ENCODE measurements at places on chromosomes 3 and 15. TPM values are rescaled to one million over a fixed set of nuclear protein-coding genes. Genes with fewer than 3 reads are reported as not detected.

Gene MUC13
- not detected for total RNA-seq

Gene TMEM266
- total RNA-seq: 8.5 TPM

Gene B3GNT5
- 1.1 TPM for total RNA-seq

Gene LRRC31
- total RNA-seq: not detected

Gene FSD2
- total RNA-seq: not detected

Gene LCTL
- total RNA-seq: 1.9 TPM

Gene SMAD6
- 22.3 TPM for total RNA-seq

Gene HDAC11
- 51.1 TPM for total RNA-seq

- no peak for DNase-seq
These were observed 47.4 kb downstream of the APH1B start for GRCh38 chr15:63324770-63325169.

- DNase-seq: no peak
These were observed 21.8 kb downstream of the MGLL start for GRCh38 chr3:127800508-127800907.

DNA sequence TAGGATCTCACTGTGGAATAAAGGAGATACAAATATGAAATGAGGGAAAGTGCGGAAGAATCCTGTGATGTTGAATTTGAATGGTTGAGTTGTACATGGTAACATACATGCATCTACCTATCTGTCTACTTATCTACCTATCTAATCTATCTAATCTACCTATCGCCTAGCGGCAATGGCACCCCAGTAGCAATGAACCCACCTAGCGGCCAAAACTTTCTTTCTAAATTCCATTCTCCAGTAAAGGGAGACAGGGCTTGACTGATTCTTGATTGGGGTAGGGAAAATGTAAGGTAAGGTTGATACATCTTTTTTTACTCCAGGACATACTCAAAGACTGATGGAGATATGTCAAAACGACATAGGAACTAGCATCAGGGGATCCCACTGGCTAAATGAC lies 345.0 kb downstream of the FHIT start:
- no peak for DNase-seq

DNA sequence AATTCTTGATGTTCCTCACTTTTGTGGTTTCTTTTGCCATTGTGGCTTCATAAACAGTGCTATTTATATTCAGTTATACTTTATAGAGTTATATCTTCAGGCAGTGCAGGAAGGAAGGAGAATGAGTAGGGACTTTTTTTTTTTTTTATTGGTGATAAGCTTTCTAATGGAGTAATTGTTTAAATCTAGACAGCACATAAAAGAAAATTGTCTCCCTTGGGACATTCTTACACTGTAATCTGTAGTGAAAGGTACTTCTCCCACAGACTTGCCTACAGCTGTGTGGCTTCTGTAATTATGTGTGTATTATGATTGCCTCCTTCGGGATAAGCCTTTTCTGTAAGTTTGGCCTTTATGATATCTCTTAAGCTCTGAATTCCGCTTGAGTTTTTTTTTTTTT lies 41.6 kb downstream of the WDR76 start:
- no peak for DNase-seq

- no peak for DNase-seq
These were observed 50.5 kb downstream of the CCNB2 start for GRCh38 chr15:59155431-59155830.

GRCh38 chr15:65336493-65337435 lies 32.3 kb downstream of the RNU5B-1 start:
- DNase-seq: peak; percentile 39

DNA sequence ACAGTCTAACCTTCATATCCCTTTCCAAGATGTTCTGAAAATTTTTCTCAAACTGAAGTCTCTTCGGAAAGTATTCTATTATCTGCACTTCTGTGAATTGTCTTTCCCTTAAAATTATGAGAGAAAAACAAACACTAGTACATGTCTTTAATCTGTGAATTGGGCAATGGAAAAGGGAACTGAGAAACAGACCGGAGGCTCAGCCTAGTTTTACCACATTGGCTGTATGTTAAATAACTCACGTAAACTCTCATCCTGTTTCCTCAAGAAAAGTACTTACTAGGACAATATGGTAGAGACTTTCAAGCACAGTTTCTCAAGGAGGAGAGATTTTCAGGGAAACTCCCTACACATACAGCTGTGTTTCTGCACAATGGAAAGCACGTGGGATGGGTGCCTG lies 982.2 kb upstream of the SEMA6D start:
- DNase-seq: no peak

DNA sequence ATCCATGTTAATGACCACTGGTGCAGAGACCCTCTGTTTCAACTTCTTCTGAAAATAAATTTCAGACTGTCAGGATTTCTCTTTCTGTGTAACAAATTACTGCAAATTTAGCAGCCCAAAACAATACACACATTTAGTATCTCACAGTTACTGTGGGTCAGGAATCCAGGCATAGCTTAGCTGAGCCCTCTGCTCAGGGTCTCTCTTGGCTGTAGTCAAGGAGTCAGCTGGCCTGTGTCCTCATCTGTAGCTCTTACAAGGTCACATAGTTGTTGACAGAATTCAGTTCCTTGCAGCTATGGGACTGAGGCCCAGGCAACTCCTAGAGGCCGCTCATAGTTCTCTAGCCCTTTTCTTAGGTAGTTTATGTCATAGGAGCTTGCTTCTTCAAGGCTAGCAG lies 51.9 kb downstream of the NKIRAS1 start:
- DNase-seq: no peak

- no peak for DNase-seq
These were observed 78.4 kb upstream of the RAD18 start for GRCh38 chr3:9041626-9042025.

GRCh38 chr3:107064405-107065060 lies 312.7 kb upstream of the CCDC54 start:
- DNase-seq: peak; percentile 66

All from dorsolateral prefrontal cortex (tissue), 122 donors.